ENCODE measurements at places on chromosomes 13 and 19. TPM values are rescaled to one million over a fixed set of nuclear protein-coding genes. Genes with fewer than 3 reads are reported as not detected.

DNA sequence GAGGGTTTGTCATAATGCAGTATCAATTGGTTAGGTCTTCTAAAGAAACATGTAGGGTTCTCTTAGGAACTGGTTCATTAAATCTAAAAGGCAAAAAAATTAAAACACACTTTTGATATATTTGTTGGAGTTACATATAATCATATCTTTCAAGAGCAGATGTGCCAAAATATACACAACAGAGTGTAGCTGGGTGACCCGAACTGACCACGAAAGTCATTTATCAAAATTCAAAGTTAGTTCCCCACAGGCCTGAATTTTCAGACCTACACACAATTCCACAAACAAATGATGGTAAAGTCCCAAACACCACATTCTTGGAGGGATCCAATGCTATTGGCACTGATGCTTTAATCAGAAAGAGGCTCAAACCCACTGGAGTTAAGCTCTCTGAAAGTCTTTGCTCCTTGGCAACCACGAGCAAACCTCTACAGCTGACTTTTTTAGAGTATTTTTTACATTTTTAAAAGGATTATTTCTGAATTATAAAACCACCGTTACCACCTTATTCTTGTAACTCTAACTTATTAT lies 50.9 kb downstream of the IRS2 start:
- H3K4me3 ChIP-seq = no peak overlapping the region
- peaks cover 10% of the 10 kb centered on the region for H3K27me3 ChIP-seq
- no peaks in the 10 kb centered on the region for H3K4me1 ChIP-seq
- H3K36me3 ChIP-seq = no peaks in the 10 kb centered on the region
- DNase-seq = no peak

DNA sequence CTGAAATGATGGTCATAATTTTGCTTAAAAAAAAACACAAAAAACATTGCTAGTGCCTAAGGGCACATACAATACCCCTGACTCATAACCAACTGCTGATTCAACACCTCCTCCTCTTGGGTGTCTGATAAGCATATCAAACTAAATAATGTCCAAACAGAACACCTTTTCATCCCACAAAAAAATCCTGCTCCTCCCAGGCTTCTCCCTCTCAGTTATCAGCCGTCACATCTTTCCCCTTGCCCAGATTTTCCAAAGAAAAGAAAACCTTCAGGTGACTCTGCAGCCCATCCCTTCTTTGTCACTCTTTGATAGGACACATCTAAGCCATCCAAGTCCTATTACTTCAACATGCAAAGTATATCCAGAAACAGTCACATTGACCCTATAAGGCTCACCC lies 46.9 kb downstream of the ABCC4 start:
- H3K27ac ChIP-seq = no peak overlapping the region
- H3K4me1 ChIP-seq = peaks cover 18% of the 10 kb centered on the region
- no peak overlapping the region for H3K4me3 ChIP-seq
- no peaks in the 10 kb centered on the region for H3K36me3 ChIP-seq
- DNase-seq = no peak

- no peak overlapping the region for H3K27ac ChIP-seq
- no peaks in the 10 kb centered on the region for H3K27me3 ChIP-seq
- no peak for DNase-seq
- no peaks in the 10 kb centered on the region for H3K36me3 ChIP-seq
These were observed 90.9 kb downstream of the NALCN start for GRCh38 chr13:101325423-101325822.

Gene ANGPTL8
- total RNA-seq = not detected

Gene CYP2B6
- total RNA-seq = not detected

Gene ABHD8
- 16.1 TPM for total RNA-seq

Gene C1QTNF9
- total RNA-seq = 0.14 TPM

Gene FUT2
- total RNA-seq = not detected
